ENCODE measurements at places on chromosomes 1 and 21.

DNA sequence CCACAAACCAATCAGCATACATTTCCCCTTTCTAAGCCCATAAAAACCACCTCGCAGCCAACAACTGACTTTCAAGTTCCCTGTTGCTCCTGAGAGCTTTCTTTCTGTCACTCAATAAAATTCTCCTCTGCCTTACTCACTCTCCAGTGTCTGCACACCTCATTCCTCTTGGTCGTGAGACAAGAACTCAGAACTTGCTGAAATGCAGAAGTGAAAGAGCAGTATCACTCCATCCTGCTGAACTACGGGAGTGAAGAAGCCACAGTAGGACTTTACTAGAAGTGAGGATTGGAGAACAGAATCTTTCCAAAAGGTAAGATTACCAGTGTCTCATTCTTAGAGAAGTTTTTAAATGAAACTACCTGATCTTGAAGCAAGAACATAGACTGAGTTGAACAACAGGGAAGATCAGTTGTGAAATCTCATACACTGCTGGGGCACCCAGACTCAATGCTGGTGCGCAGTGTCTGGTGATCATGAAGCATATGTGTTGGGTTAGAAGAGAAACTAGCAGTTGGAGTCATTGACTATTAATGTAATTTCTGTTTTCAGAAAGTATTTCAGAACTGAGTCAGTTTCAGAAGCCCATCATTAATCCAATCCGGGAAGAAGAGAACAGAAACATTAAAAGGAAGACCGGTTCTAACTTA, 726.9 kb upstream of the TMPRSS15 start:
- no peak for DNase-seq

DNA sequence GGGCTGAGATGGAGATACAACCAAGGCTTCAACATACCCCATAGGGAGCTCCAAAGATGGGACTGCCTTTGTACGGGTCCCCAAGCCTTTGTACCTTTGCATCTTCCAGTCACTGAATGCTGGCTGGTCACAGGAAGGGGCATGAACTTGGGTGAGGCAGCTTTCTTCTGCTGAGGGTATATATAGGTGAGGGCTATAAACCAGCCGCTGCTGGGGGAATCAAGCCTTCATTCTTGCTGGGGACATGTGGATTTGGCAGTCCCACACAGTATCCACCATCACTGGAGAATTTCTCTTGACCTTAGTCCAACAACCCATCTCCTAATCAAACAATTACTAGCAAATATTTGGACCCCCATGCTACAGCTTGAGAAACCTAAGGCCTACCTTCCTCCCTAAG, 61.7 kb downstream of the CCDC185 start:
- no peak for DNase-seq

DNA sequence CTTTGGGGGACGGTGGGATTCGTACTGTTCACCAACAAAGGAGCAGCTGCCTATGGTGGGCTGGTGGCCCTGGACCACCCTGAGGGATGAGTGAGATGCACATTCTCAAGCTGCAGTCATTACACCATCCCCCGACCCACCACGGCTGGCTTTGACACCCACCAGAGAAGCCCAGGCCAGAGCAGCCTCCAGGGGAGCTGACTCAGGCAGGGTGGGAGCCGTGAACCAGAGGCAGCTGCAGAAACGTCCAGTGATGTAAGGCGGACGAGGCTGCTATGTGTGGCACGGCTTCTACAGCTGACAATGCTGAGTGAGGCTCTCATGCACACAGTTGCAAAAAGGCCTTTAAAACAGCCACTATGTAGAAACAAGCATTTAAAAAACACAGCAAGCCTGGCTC, 40.1 kb downstream of the CHAF1B start:
- peak; percentile 31 for DNase-seq

DNA sequence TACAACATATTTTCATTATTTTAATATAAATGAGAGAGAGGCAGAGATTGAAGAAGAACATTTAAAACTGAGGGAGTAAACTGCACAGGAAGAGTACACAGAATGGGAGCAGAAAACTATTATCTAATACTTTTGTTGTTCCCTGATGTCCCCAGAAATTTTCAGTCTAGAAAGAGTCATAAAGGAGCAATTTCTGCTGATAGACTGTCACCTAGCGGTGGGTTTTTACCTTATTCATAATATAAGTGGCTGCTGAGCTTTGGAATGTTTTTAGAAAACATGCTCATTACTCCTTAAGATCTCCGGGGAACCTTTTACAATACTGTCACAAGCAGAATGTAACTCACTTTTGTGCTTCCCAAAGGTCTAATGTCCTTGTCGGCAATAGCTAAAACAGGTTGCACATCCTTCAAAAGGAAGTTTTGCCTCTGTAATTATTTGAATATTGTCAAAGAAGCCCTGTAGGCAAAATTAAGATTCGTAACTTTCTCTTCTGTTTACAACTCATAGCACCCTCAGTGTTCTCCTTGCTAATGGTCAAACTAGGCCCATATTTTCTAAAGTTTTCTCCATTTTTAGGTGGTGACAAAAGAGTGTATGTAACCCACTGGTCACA, 4.9 kb upstream of the NPL start:
- DNase-seq = peak; percentile 62

GRCh38 chr1:1298861-1299685, 8.7 kb downstream of the ACAP3 start:
- peak; percentile 34 for DNase-seq

All from EH (cell line).